BE2C (cell line): ENCODE measurements at places on chromosomes 2 and 18.
A peak's percentile ranks its signal among the peaks of the same experiment; 100 is the strongest.

DNA sequence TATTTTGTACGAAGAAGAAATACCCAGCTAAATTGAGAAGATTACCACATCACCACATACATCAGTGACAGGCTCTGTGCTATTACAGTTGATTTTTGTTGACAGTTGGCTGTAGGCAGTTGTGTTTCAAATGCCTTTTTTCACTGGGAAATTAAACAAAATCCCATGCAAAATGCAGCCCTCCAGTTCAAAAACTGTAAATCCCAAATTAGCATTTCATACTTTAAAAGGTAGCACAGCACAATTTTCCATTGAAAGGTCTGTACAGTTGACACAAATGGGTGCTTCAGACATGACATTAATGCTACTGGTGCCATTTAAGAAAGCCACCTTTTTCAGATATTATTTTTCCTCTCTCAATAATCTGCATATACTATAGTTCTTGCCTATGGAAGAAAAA is 807.2 kb downstream of the BCL11A start:
- no peak for DNase-seq

DNA sequence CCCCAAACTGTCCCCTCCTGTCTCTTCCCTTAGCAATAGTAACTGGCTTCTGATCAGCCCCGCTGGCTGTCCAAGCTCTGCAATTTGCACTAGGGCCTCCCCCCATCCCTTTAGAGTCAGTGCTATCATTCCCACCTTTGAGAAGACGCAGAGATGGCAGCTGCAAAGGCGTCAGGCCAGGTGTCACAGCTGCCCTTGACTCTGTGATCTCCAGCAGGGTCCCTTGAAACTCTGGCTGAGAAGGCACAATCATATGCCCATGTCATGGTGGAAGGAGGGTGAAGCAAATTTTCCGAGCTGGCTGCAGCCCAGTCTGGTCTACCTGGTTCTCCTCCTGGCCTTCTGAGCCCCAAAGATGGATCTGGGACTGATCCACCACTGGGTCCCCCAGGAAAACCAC is 49.2 kb upstream of the TEX51 start:
- DNase-seq, result no peak

DNA sequence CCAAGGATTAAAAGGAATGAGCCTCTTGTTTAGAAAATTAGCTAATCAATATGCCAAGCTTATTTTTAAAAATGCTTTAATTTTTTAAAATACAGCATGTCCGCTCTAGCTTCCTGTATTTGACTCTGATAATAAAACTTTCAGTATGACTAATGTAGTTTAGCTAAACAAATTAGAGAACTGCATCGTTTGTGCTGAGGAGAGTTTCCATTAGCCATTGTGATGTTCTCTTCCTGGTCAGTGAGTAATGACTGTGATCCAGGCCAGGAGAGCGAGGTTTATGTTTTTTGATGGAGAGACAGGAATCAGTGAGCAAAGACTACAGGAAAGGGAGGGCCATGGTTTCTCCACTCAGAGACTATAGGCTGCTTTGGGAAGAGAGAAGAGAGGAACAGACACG is 237.2 kb upstream of the ETAA1 start:
- DNase-seq, result peak; percentile 5

GRCh38 chr2:39164089-39164488 is 43.2 kb upstream of the SOS1 start:
- no peak for DNase-seq

DNA sequence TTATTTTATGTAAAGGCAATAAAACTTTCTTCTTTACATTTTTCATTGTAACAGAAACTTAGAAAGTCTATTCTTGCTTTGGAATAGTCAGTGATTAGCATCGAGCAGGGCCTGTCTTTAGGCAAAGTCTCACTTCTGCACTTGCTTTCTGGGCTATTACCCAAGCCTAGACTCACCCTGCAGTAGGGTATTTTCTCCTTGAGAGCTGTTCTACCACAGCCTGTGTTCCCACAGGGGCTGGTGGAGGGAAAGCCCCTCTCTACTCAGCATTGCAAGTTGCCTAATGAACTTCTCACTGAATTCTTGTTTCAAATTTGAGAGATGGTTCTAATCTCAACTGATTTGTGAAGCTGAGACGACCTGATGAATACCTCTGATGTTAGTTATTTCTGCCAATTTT is 111.7 kb upstream of the KLHL14 start:
- no peak for DNase-seq

DNA sequence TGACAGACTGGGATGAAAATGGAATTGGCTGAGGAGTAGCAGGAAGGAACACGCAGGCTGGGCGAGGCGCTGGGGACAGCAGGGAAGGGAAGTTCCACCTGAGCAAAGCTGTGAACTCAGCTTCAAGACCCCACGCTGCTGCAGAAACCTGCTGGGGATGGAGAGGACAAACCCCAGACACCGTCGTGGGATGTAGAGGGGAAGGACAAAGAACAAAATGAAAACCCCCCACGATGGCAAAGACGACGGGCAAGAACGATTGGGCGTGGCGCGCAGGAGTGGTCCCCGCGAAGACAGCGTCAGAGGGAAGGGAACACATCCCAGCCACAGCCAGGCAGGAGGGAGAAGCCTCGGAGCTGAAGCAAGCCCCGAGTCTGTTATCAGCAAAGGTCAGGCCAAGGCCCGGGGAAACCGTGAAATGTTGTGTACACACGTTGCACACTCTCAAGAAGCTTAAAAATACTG is 222.9 kb downstream of the NDUFA10 start:
- DNase-seq, result no peak

GRCh38 chr18:42798606-42799170 is 316.8 kb downstream of the RIT2 start:
- DNase-seq, result peak; percentile 86

GRCh38 chr2:113977060-113977659 is 87.3 kb downstream of the ACTR3 start:
- DNase-seq, result peak; percentile 33

DNA sequence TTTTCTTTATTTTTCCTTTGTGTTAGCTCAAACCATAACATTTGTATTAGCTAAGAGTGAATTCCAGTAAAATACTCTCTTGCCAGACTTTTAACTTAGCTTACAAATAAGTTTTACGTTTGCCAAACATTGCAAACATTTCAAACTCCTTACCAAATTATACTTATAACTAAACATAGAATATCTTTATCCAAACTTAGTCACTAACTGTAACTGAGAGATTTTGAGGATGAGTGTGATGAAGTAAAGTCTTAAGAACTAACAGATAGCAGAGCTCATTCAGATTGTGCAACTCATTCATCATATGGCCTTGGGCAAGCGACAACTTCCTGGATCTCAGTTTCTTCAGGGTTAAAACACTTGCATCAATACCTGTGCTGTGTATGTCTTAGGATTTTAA is 533.7 kb downstream of the TDRD15 start:
- no peak for DNase-seq

GRCh38 chr2:233360771-233361176 is 6.5 kb downstream of the DGKD start:
- DNase-seq, result no peak

DNA sequence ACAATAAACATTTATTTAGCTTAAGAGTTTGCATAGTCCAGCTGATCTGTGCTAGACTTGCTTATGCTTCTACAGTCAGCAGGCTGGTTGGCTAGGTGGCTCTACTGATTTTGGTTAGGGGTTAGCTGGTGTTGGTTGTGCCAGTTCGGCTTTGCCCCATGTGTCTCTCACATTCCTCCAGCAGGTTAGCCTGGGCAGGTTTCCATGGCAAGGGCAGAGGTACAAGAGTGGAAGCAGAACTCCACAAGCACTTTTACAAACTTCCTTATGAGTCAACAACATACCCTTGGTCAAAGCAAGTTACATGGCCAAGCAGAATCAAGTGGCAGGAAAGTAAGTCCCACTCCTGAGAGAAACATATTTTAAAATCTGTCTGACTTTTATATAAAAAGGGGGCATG is 82.3 kb downstream of the SS18 start:
- DNase-seq, result no peak

GRCh38 chr2:151336863-151337371 is 20.5 kb upstream of the TNFAIP6 start:
- DNase-seq, result peak; percentile 11

DNA sequence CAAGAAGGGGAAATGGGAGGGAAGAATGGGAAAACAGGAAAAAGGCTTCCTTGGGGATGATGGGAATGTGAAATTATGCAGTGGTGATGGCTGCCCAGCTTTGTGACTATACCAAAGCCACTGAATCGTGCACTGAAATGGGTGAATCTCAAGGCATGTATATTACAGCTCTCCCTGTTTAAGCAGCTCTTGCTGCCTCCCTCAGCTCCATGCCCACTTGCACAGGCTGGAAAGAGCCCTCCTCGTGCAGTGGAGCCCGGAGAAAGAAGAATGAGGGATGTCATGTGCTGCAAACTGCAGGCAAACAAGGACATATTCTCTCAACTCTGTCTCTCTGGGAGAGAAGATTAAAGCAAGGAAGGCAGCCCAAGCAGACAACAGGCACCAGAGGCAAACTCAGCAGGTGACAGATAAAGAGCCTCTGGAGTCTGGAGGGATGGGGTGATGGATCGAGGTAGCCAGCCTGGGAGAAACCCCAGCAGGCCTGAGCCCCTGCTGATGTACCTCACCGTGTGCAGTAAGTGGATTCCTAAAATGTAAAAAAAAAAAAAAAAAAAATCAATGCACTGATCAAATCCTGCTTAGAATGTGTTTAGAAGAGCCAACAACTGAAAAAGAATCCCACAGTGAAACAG is 62.4 kb upstream of the SLC66A3 start:
- DNase-seq, result no peak

DNA sequence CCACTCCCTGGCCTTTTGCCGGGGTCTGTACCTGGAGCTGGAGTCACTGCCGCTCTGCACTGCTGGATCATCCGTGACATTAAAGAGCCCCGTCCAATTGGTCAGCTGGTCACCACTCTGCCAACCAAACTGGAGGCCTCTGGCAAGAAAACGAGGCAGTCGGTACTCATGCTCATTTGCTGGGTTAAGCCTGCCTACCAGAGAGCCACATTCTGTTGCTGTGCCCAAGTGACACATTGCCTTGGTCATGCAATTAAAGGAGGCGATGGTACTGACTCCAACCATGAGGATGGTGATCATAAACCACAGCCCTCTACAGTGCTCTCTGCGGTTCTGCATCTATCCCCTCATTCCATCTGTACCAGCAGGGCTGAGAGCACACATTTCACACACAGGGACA is 35.5 kb downstream of the ST8SIA5 start:
- no peak for DNase-seq

- DNase-seq, result no peak
Observed at GRCh38 chr2:172285010-172285621, 142.3 kb upstream of the ITGA6 start.
